A375 (cell line): ENCODE measurements at places on chromosomes 1 and 21. TPM values are rescaled to one million over a fixed set of nuclear protein-coding genes. Genes with fewer than 3 reads are reported as not detected.

Gene FCMR
- 0.37 and 1.2 TPM in 2 replicates for total RNA-seq

Gene C1orf116
- total RNA-seq, result 0.04 and 0.13 TPM in 2 replicates

Gene KRTAP19-5
- not detected in 2 replicates for total RNA-seq

Gene C1orf216
- total RNA-seq, result 18.0 and 18.1 TPM in 2 replicates

Gene SPATA46
- total RNA-seq, result not detected in 2 replicates

Gene HNRNPCL2
- not detected in 2 replicates for total RNA-seq

Gene TEX35
- not detected in 2 replicates for total RNA-seq

Gene ARHGEF10L
- 4.1 and 4.6 TPM in 2 replicates for total RNA-seq

Gene SHC1
- 279 and 321 TPM in 2 replicates for total RNA-seq

Gene TCHH
- total RNA-seq, result 0.27 and 0.38 TPM in 2 replicates

Gene PRAMEF18
- total RNA-seq, result not detected in 2 replicates

Gene IL19
- total RNA-seq, result not detected in 2 replicates

Gene MYBPH
- total RNA-seq, result not detected in 2 replicates

Gene CHI3L2
- 0.34 and 0.38 TPM in 2 replicates for total RNA-seq

Gene CDK18
- 4.1 and 6.6 TPM in 2 replicates for total RNA-seq

Gene S100A7
- total RNA-seq, result not detected in 2 replicates

Gene SPATA21
- not detected in 2 replicates for total RNA-seq

Gene LCE2C
- not detected in 2 replicates for total RNA-seq

Gene KLHL21
- 121 and 127 TPM in 2 replicates for total RNA-seq

Gene MSTO1
- total RNA-seq, result 60.0 and 70.9 TPM in 2 replicates

Gene LCE2B
- not detected in 2 replicates for total RNA-seq

Gene SPRR2B
- total RNA-seq, result not detected in 2 replicates

Gene RXFP4
- not detected in 2 replicates for total RNA-seq

Gene CA6
- total RNA-seq, result not detected in 2 replicates

Gene RNU1-3
- total RNA-seq, result under 0.01 TPM in 2 replicates

Gene PLXNA2
- 4.2 and 6.7 TPM in 2 replicates for total RNA-seq

Gene TAS1R1
- total RNA-seq, result 0.04 TPM in 1 of 2 replicates, not detected in the other

Gene OR2L8
- not detected in 2 replicates for total RNA-seq

Gene PPFIA4
- total RNA-seq, result 2.3 and 3.5 TPM in 2 replicates
